ENCODE measurements at places on chromosomes 7 and 10. TPM values are rescaled to one million over a fixed set of nuclear protein-coding genes. Genes with fewer than 3 reads are reported as not detected.

The VSTM4 gene
- not detected for total RNA-seq

The NPSR1 gene
- total RNA-seq, result not detected

The MRLN gene
- not detected for total RNA-seq

The STAG3 gene
- 81.7 TPM for total RNA-seq

The OR13A1 gene
- 0.23 TPM for total RNA-seq

DNA sequence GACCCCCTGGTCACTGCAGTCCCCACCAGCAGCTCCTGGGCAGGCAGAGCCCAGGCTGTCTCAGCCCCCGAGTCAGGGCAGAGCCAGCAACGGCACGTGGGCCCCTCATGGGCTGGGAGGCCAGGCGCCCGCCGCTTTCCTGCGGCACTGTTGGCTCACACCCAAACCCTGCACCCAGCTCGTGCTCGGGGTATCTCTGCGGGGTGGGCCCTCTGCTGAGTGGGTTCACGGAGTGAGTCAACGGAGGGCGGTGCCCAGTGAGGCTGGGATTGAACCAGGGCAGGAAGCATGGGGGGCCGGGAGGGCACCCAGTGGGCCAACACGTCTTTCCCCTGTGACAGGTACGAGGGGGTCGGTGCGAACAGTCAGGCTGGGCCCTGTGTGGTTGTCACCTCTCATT is 28.9 kb downstream of the ADAP1 start:
- DNase-seq, result no peak

DNA sequence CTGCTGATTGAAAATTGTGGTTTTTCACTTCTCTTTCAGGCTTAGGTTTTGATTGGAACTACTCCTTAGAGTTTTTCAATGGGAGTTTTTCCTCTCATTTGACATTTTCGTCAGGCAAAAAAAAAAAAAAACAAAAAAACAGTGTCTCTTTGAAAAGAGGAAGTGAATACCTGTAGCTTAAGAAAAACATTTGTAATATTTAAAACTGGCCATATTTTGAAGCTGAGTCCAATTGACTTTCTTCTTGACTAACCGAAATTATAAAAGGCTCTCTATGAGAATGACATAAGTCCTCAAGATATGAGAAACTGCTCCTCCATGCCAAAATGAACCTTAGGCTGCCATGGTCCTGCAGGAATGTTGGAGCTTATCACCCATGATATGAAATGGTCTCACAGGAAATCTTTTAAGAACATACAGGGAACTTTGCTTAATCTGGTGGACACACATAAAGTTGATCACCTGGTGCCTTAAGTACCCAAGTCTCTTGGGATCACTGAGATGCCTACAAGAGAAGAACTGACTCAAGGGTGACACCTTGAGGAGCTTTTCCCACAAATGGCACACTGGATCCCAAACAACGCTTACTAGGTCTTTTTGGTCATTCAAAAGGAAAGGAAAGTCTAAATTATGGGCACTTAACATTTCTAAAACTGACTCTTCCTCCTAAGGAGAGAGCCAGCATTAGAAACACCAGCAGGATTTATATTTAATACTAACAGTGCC is 263.4 kb downstream of the CDC14C start:
- DNase-seq, result no peak

- no peak for DNase-seq
Observed at GRCh38 chr10:131638049-131638879, 262.5 kb upstream of the PPP2R2D start.

- no peak for DNase-seq
Observed at GRCh38 chr7:68744036-68744435, 854.2 kb upstream of the AUTS2 start.

- DNase-seq, result no peak
Observed at GRCh38 chr7:27303026-27303425, 60.4 kb downstream of the EVX1 start.
